ENCODE measurements at places on chromosomes 4 and X.

DNA sequence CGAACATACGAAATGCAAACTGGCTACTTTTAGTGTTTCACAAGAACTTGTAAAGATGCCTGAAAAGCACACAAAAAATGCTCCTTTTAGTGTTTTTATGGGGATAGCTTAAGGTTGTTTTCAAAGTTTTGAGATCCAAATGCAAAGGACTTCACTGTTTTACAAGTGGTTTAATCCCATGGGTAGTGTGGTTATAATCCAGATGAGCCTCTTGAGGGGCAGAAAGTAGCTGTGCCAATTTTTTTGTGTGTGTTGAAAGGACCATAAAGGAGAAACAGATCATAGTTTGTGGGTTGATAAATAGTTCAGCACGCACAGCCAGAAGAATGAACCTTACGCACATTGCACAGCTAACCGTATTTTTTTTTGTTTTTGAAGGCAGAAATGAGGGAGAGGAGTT lies 126.9 kb upstream of the GIMD1 start:
- DNase-seq, result no peak

- DNase-seq, result no peak
Observed at GRCh38 chr4:107404591-107405300, 315.3 kb downstream of the PAPSS1 start.

DNA sequence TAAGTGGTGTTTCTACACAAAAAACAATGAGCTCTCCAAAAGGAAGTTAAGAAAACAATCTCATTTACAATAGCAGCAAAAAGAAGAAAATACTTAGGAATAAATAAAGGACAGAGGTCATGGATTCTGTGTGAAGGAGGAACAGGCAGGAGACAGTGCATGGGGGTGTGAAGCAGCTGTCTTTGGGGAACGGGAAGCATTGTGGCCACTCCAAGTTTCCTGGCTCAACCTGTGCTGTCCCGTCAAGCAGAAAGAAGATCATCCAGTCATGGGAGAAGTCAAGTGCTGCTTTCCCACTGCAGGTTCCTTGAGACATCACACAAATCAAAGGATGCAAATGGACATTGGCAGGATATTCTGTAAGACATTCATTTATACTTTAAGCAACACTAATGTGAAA lies 66.1 kb upstream of the MAML3 start:
- no peak for DNase-seq

- DNase-seq, result no peak
Observed at GRCh38 chr4:31539284-31540069, 819.3 kb downstream of the PCDH7 start.

DNA sequence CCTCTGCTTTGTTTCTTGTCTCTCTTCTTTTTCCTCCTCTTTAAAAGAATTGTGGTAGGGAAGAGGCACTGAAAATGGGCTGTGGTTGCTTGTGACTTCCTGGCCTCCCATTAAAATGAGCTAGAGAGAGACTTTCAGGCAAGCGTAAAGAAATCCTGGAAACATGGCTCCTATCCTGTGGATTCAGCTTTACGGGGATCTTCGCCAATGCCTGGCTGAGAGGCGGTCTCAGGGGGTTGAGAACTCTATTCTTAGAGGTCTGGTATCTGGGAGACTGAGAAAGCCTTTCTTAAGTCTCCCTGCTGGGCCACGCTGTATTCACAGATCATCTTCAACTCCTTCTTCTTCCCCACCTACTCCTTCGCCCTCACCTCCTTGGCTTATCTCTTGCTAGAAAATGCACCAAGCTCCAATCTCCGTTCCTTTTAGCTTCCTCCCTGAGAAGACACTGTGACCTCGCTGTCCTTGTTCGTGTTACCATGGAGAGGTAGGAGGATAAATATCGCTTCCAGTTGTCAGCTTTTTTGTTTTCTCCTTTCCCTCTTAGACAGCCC lies 542 bp upstream of the KLF8 start:
- no peak for DNase-seq

- peak; percentile 24 for DNase-seq
Observed at GRCh38 chr4:153684182-153684970, at the start of gene TLR2. Gene TLR2, plus strand, starts transcription at chr4:153684280. Its CDS starts 18,628 bp downstream, at chr4:153702908.

DNA sequence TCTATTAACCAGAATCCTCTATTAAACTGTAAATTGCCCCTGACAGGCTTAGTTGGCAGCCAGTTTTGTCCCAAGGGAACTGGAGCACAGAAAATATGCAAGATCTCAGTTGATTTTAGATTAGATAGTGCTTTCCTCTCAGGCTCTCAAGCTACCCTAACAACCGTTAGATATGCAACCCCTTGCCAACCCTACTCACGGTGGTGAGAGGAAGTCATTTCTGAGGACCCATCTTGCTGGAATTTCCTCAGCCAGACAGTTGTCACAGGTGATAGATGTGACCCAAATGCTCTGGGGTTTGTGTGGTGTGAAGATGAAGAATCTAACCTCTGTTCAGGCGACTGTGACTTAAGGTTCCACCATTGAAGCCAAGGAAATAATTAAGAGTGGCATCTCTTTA lies 447.1 kb downstream of the MID1IP1 start:
- DNase-seq, result no peak

- no peak for DNase-seq
Observed at GRCh38 chr4:106314960-106315359, 1.0 kb downstream of the TBCK start.

GRCh38 chr4:162347156-162347841 lies 183.5 kb upstream of the FSTL5 start:
- DNase-seq, result no peak

- DNase-seq, result no peak
Observed at GRCh38 chr4:109207061-109207460, 95.4 kb downstream of the COL25A1 start.

GRCh38 chrX:113804291-113804690 lies 779.6 kb upstream of the HTR2C start:
- no peak for DNase-seq

- DNase-seq, result no peak
Observed at GRCh38 chr4:174646326-174646725, 124.0 kb upstream of the HPGD start.

DNA sequence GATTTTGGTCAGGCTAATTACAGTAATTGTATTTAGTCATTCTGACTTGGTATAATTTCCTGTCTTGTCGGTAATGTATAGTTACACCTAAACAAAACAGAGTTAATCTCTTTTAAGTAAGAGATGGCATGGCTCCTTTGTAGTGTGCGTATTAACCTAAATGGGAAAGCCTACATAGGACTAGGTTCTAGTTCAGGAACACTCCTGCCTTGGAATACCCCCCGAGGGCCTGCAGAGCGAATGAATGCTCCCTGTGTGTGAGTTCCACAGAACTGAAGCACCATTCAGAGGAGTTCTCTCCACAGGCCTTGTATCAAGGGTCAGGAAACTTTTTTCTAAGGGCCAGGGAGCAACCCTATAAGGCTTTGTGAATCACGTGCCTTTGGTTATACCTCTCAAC lies 44.9 kb upstream of the STIM2 start:
- DNase-seq, result no peak

DNA sequence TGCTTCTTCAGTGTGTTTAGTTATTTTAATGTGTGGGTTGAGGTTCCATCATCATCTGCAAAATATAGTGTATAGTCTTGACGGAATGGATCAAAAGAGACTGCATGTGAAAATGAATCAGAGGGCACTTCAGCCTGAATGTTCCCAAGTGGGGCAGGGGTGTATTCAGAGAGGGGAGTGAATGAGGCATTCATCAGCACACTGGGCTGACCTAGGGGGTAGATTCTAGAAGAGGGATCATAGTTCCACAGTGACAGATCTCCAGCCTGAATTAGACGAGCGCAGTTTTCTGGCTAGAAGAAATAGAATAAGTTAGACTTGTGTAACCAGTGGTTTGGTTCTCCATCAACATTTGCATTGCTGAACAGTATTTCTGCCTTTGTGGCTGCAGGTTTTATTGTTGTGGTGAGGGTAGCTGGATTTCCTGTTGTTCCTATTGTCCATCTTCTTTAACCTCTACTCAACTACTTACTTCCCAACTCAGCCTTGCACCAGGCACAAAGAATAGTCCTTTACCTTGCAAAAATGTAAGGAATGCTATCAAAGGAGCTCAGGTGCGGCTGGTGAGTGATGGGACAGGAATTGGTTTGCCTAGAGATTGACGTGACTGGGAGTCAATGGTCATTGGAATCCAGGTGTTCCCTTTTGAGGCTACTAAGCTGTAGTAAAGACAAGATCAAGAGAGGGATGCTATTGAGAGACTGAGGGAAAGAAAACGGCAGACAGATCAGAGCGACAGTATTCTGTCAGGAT lies 50.9 kb downstream of the NAP1L5 start:
- no peak for DNase-seq

GRCh38 chr4:3108211-3108610 lies 33.7 kb downstream of the HTT start:
- DNase-seq, result no peak

DNA sequence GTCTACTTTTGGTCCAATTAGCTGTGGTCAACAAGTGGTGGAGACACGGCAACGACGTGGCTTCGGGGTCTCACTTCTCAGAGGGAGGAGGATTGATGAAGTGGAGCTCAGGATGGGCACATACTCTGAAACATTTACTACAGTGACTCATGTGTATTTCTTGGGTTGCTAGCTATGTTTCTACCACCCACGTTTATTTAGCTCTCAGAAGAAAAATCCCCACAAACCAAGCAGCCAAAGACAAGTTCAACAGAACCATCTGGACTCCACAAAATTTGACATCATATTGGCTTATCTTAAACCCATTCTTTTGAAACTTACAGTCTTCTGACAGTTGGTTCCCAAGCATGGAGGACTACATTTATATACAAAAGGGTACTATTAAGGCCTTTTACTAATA lies 158.0 kb downstream of the CBLL2 start:
- no peak for DNase-seq

GRCh38 chrX:136765821-136766356 lies 14.8 kb downstream of the ARHGEF6 start:
- DNase-seq, result no peak

DNA sequence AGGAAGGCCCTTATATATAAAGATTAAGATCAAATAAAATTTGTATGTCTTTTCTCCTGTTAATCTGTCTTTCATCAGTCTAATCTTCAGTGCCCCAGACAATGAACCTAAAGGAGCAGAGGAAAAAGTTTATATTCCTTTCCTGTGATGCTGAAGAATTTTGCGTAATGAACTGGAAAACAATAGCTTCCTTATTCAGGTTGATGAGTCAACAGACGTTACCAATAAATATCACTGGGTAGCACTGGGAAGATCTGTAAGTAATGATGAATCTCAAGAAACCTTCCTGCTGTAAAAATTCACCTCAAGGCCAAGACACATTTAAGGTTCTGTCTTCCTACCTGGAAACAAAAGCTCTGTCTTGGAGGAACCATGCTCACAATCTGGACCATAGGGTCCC lies 25.5 kb downstream of the CDKN2AIP start:
- DNase-seq, result no peak

DNA sequence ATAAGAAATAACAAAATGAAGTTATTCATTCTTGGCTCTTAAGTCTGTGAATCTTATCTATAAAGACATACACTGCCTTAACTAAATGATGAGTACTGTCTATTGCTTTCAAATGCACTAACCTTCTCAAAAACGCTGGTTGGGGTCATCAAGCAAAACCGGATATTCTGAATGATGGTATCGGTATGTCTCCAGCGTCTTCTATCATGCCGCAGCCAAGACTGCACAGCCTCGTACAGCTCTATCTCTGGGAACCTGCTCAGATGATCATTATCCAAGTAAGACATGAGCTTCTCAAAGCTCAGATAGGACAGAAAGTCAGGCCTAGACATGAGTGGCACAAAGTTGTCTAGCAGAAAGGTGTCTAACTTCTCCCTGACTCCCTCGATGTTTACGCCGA lies 21.1 kb downstream of the KLHL15 start:
- no peak for DNase-seq

DNA sequence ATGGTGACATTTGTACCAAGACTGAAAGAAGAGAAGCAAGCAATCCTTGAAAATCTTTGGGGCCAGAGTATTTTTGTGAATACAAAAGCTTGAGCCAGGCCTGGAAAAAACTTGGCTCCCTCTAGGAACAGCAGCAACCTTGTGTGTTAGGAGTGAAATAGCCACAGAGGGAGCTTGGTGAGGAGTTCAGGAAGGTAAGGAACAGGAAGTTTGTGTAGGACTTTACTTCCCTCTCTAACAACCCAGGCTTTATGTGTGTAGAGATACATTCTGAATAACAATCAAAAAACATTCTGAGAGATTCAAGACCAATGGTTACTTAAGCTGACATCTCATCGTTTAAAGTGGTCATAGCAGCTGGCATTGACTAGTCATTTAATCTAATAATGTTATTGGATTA lies 668.5 kb downstream of the PCDH18 start:
- no peak for DNase-seq

GRCh38 chr4:145709336-145709735 lies 29.4 kb downstream of the C4orf51 start:
- no peak for DNase-seq

DNA sequence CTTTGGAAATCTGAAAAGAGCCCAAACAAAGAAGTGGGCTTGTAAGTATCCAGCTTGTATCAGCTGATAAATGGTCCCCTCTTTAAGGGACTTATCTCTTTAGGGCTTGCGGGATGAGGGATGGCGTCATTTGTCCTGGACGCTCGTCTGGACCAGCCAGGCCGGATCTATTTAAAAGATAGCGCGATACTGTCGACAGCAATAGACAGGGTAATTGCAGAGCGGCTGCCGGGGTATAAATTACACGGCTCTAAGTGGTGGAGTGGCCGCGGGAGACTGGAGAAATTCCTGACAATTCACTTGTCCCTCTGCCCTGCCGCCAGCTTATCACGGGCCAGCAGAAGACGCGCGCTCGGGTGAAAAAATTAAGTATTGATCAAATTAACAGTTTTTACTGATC lies 90.7 kb downstream of the FAM53A start:
- DNase-seq, result no peak

DNA sequence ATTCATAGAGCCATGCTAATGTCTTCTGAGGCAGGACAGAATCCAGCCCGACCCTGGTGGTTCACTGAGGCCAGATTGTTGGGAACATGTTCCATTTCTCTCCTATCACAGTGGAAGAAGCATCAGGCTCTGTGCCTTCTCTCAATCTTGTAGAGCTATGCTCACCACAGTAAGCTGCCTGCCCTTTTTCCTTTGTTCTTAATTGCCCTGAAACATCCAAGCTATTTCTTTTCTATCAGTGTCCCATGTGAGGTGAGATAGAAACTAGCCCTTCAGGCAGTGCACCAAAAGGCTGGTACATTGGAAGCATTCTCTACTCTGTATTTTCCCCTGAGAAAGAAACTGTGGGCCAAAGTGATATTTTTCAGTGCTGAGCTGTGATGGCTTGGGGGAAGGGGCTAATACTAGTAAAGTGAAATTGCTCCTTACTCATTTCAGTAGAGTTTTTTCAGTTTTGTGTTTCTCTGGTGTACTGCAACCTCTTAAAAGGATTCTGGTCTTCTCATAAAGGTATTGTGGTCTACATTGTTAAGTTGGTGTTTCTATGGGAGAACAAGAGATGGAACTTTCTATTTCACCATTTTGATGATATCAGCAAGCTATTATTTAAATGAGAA lies 611.2 kb downstream of the RPA4 start:
- DNase-seq, result no peak

- no peak for DNase-seq
Observed at GRCh38 chr4:128688846-128689437, 120.6 kb upstream of the JADE1 start.

GRCh38 chrX:74446876-74447275 lies 25.6 kb downstream of the SLC16A2 start:
- DNase-seq, result no peak

Measured in activated T-helper 1 cell treated with Interleukin-2 at 50 U/mL for 16 hours (primary cell).